ENCODE measurements at places on chromosomes 13 and 19.
A peak's percentile ranks its signal among the peaks of the same experiment; 100 is the strongest.

GRCh38 chr19:5103061-5103701, 134.3 kb downstream of the KDM4B start:
- no peak for DNase-seq

DNA sequence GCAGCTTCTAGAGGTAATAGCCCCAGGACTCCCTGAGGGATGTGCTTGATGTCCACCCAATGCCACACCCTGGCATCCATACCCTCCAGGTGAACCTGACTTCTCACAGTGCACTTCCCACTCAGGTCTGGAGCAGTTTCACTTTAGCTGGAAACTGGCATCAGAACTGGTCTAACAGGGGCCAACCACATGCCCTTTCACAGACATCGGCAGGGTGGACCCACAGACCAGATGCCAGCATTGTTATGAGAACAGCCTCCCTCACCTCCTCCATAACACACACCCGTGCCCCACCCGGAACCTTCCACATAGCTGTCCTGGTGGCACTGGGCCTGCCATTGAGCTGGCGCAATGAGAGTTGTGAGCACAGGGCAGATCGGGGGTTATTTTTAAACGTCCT, 77.4 kb upstream of the GPR12 start:
- DNase-seq, result no peak

- DNase-seq, result no peak
Measured at GRCh38 chr13:30446126-30446500, 19.6 kb downstream of the HMGB1 start.

GRCh38 chr13:38899571-38899970, 91.1 kb downstream of the STOML3 start:
- no peak for DNase-seq

GRCh38 chr19:19587771-19588170, 30.7 kb downstream of the PBX4 start:
- no peak for DNase-seq

GRCh38 chr13:24203811-24204210, 43.3 kb downstream of the SPATA13 start:
- no peak for DNase-seq

- no peak for DNase-seq
Measured at GRCh38 chr13:44219577-44220548, 153.8 kb upstream of the SERP2 start.

GRCh38 chr19:2623798-2624197, 78.7 kb downstream of the GNG7 start:
- no peak for DNase-seq

GRCh38 chr19:49776371-49776764, 9.6 kb downstream of the AP2A1 start:
- DNase-seq, result no peak

- no peak for DNase-seq
Measured at GRCh38 chr13:86572115-86572514, 772.9 kb upstream of the SLITRK6 start.

DNA sequence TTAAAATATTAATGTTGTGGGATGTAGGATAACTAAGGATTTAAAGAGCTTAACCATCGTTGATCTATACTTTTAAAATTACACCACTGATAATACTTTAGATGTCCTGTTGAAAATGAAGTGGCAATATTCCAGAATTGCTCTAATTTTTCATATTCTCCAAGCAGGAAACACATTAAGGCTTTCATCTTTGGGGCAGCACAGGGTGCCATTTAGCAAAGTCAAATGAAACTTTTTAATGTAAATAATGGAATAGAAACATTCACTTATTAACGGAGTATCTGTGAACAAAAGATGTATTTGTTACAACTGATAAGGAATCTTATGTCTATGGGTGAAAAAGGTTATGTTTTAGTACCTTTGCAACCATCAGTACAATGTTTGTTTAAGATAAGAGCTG, 50.0 kb upstream of the MIR17HG start:
- DNase-seq, result no peak

DNA sequence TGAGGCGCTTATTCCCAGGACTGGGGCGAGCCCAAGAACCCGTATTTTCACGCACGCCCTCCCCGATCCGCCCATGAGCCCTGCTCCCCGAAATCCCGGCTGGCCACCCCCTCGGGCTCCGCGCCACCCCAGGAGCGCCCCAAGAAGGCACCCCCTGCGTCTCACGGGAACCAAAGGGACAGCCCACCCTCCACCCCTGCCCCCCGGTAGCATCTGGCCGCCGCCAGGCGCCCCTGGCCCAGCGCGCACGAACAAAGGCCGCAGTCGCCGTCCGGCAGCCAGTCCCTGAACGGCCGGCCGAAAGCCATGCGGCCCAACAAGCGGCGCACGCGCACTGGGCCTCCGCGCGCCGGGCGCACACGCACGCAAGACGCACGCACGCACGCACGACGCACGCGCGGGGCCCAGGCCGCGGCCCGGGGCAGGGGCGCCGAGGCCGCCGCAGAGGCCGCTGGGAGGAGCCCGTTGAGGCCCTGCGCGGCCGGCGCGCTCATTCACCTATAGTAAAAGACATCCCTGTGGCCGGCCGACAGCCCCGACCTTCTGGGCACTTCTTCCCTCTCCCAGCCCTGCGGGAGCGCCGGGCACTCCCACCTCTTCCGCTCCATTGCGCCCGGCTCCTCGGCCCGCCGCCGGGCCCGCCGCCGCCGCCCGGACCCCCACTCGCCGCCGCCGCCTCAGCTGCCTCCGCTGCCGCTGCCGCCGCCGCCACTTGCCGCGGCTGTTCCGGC, 476 bp downstream of the MBD3 start:
- peak; percentile 82 for DNase-seq

- no peak for DNase-seq
Measured at GRCh38 chr13:114118511-114119123, 13.8 kb downstream of the RASA3 start.

DNA sequence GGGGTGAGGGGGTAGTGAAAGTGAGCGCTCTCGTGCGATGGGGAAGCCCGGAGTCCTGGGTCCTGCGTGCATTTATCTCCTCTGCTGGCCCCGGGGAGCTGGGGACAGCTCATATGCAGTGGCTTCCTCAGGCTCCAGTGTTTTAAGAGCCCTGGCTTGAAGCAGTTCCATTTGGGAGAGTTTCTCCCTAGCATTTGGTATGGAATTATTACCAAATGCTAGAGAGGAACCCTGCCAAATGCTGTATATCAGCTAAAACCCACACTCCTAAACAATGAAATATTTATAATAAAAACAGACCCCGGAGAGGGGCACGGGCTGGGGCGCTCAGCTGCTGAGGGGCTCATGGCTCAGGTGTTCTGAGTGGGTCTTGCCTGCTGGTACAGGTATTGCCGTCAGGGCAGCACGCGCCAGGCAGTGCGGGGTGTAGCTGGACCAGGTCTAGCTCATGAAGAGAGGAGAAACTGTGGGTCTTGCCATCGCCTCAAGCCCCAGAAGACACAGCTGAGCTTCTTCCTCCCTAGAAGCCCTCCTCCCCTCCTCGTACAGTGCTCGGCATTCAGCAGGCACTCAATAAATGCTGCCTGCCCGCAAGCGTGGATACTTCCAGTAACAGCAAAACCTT, 163.6 kb upstream of the ZNF536 start:
- DNase-seq, result no peak

- DNase-seq, result no peak
Measured at GRCh38 chr19:13882836-13883235, 5.9 kb downstream of the NANOS3 start.

- no peak for DNase-seq
Measured at GRCh38 chr13:45781553-45782326, 69.8 kb downstream of the SIAH3 start.

GRCh38 chr19:30802424-30803013, 430.3 kb downstream of the ZNF536 start:
- no peak for DNase-seq

DNA sequence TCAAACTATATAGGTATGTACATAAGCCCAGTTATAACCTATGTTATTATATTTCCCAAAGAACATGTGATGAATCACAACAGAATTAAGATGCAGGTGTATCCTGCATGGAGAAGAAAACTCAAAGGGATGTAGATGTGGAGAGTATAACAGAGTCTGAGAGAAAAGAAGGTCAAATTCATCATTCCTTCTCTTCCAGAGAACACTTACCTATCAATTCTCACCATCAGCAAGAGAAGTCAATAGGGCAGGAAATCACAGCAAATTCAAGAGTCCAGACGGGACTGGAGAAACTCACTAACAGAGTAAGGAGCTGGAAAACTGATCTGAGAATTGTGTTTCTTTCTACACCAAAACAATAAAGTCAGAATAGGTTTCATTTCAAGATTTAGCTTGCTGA, 28.4 kb downstream of the DIAPH3 start:
- DNase-seq, result no peak

GRCh38 chr19:50036908-50037307, 11.1 kb downstream of the ZNF473 start:
- DNase-seq, result no peak

- DNase-seq, result no peak
Measured at GRCh38 chr19:18429717-18430416, 8.1 kb downstream of the ISYNA1 start.

GRCh38 chr13:73985783-73986182, 148.4 kb downstream of the KLF12 start:
- no peak for DNase-seq

- peak; percentile 85 for DNase-seq
Measured at GRCh38 chr19:45681391-45682015, 10.2 kb downstream of the SNRPD2 start.

- no peak for DNase-seq
Measured at GRCh38 chr19:43807651-43808050, 5.4 kb upstream of the LYPD5 start.

GRCh38 chr13:98348466-98349200, 171.6 kb upstream of the RNF113B start:
- no peak for DNase-seq

GRCh38 chr13:87680298-87680697, 9.1 kb downstream of the SLITRK5 start:
- DNase-seq, result no peak

DNA sequence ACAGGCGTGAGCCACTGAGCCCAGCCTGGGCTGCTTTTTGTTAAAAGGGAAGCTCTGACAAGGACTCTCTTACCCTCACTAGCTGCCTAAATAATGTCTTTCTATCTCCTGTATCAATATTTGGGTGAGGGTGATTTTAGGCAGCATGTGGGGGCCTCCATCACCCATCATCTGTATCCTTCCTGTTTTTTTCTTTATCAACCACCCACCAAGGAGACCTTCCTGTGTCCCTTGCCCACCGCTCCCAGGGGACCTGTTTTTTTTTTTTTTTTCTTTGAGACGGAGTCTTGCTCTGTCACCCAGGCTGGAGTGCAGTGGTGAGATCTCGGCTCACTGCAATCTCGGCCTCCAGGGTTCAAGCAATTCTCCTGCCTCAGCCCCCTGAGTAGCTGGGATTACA, 5.4 kb upstream of the NDUFB7 start:
- DNase-seq, result no peak

DNA sequence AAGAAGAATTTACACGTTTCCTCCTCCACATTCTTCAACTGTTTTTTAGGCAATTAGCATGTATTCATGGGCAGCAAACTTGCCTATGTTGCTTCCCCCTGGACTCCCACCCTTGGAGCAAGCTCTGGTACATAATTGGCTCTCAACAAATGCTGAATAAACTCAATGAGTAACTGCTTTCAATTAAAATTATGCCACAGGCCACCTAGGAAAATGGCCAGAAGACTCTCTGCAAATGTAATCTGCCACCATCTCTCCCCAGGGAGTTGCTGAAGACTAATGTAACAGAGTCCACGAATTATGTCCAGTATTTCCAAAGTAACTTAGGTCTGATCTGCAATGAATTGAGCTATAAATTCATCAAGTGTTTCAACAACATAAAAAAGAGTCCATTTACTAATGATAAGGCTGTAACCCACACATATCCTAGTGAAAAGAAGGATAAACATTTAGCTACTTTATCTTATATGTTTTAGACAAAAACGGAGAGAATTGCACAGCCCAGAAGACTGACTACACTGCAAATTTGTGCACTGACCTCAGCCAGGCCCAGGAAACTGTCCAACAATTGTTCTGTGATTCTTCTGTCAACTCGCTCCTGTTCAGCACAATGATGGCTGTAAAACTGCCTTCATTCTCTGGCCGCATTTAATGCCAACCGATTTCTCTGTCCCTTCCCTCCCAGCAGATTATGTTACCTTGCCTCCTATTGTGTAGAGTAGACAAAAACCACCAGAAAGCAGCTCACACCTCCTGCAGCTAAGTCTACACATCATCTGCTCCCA, 808.6 kb upstream of the ARGLU1 start:
- DNase-seq, result no peak

- DNase-seq, result no peak
Measured at GRCh38 chr13:40082639-40083038, 427.2 kb downstream of the COG6 start.

GRCh38 chr13:109454167-109454917, 332.0 kb downstream of the IRS2 start:
- no peak for DNase-seq

GRCh38 chr13:32989290-32989667, 26.9 kb upstream of the KL start:
- DNase-seq, result no peak

GRCh38 chr13:39486758-39487157, 116.2 kb downstream of the LHFPL6 start:
- no peak for DNase-seq

DNA sequence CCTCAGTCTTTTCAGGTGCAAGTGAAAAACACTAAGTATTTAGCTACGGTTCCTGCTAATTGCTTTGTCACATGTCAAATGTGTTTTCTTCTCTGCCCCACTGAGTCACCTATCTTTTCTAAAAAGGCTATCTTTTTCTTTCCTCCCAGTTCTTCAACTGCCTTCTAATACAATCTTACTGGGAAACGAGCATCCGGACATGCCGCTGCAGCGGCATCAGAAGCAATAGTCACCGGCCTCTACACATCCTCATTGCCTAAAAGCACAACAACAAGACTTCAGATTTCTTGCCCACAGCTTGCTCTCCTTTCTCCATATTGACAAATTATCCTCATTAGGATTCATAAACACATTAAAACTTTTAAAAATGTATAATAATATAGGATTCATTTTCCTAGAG, 1.2 kb downstream of the PCDH9 start:
- DNase-seq, result no peak

DNA sequence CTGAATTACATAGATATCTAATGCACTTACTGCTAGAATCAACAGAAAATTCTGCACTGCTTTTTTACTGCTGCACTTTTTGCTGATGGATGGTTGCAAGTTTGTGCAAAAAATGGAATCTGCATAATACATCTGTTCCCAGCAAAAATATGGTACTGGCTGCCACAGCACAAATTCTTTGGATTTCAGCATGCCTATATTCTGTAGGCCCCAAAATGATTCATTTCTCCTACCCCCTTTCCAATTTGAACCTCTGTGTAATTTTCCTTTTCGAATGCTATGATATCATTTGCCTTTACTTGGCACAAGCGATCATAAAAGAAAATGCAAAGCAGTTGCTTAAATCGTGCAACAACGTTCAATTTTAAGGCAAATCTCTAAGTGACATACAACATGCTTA, 524.2 kb upstream of the NBEA start:
- no peak for DNase-seq

DNA sequence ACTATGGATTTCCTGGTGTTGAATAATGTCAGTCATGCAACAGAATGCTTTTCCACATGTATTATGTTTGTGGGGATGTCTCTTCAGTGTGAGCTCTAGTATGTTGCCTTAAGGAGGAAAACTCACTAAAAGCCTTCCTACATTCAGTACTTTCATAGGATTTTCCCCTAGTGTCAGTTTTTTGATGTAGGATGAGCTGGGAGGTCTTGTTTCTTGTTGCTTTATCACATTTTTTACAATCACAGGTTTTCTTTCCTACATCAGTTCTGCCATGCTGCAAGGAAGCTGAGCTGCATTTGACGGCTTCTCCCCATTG, 8.5 kb upstream of the USP29 start:
- DNase-seq, result no peak

- DNase-seq, result peak; percentile 19
Measured at GRCh38 chr13:75312884-75313520, 169.0 kb downstream of the TBC1D4 start.
